ENCODE measurements at places on chromosomes 11 and 22.

DNA sequence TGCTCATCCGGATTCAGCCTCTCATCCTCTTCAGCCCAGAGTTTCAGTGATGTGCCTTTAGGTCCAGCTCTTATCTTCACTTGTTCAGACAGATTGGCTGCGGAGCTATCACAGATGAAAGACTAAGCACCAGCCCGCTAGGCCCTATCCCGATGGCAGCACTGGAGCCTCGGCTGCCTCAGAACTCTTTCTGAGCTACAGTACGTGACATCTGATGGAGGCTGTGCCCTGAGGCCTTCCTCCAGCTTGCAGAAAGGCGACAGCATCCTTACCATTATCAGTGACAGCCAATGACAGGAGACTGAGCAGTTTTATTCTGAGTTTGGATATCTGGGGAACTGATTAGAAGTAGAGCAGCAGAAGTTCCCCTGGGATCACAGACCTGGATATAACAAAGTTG is 4.0 kb downstream of the OR8B8 start:
- DNase-seq: no peak

- DNase-seq: no peak
Measured at GRCh38 chr11:74677131-74677530, 54.1 kb downstream of the CHRDL2 start.

- no peak for DNase-seq
Measured at GRCh38 chr11:34395916-34396550, 38.2 kb upstream of the ABTB2 start.

- DNase-seq: no peak
Measured at GRCh38 chr22:26065847-26066246, 103.4 kb upstream of the SEZ6L start.

DNA sequence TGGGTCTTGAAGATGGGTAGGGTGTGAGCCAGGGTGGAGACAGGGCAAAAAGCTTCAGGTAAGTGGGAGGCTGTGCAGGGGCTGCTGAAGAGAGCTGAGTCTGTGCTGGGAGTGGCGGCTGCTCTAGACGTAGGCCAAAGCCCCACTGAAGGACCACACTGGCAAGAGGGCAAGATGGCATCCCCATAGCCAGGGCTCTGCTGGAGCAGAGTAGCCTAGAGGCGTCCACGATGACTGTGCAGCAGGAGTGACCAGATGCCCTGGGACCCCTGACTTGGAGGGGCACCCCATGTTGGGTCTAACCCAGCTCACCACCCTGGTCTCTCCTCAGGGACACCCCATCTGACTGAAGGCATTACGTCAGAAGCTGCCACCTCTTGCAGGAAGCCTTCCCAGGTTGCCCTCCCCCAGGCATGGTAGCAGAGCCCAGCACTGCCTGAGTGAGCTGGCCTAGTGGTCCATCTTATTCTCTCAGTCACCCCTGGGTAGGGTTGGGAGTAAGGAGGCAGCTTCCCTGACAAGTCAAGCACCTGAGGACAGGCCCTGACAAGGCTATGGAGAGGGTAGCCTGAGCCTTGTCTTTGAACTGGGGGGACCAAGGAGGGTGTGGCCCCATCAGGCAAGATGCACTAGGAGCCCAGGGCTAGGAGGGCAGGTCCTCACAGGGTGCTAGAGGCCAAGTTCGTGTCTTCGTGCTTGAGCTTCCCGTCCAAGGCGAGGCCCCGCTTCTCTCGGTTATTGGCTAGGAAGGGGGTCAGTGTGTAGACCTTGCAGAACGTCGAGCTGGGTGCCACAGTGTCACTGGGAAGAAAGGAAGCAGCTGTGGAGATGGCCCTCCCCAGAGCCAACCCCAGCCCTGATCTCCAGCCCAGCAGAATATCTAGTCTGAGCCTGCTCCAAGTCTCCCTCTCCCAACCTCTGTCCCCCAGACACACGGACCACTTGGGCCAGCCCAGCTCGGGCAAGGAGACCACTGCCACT is 33.1 kb downstream of the TPBGL start:
- DNase-seq: no peak

GRCh38 chr22:43848366-43849171 is 13.7 kb downstream of the SULT4A1 start:
- DNase-seq: no peak

Data from activated T-cell treated with anti-CD3 and anti-CD28 coated beads for 48 hours (primary cell).